ENCODE measurements at places on chromosomes 12 and 14.
A peak's percentile ranks its signal among the peaks of the same experiment; 100 is the strongest.

DNA sequence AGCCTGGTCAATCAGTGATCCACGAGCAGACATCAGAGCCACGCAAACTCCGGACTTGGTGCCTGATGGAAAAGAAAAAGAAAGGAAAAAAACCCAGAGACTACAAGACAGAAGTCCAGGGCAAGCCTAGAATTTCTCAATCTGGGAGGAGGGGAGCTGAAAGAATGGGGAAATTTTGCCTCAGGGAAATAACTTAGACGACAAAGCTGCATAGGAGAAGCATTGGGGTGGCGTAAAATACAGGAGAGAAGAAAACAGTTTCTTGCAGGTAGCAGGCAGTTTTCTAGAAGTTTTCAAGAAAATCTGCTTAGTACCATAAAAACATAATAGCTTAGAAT lies 2.6 kb upstream of the SLC11A2 start:
- DNase-seq, result no peak

DNA sequence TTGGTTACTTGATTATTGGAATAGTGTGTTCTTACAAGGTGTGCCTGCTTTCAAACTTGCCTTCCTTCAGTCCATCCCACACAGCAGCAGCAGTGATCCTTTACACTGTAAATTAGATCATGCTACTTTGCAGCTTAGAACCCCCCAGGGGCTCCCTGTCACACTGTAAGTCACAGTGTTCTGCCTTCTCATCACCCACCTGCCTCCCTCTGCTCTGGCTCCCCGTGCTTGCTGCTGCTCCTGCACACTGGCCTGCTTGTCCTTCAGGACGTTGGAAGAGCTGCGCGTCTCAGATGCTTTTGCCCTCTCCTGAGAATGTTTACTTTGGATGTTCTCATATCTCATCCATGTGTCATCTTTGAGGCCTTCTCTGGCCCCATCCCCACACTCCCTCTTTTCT lies 27.3 kb downstream of the ZC3H14 start:
- no peak for DNase-seq

DNA sequence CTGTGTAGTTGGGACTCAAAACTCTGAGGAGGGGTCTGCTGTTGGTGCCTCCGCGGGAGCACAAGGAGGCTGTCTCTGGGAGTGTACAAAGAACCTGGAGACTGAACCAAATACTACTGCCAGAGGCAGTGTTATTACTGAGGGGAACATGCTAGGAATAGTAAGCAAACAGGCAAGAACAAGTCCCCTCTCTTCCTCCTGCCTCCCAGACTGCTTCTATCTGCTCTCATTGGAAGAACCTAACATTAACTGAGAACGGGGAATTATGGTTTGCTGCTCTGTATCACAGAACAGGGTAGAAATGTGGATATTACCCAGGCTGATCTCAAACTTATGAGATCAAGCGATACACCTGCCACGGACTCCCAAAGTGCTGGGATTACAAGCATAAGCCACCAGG lies 4.5 kb upstream of the KMT5A start:
- DNase-seq, result no peak

- no peak for DNase-seq
These were observed 46.0 kb downstream of the YEATS4 start for GRCh38 chr12:69405566-69405865.

DNA sequence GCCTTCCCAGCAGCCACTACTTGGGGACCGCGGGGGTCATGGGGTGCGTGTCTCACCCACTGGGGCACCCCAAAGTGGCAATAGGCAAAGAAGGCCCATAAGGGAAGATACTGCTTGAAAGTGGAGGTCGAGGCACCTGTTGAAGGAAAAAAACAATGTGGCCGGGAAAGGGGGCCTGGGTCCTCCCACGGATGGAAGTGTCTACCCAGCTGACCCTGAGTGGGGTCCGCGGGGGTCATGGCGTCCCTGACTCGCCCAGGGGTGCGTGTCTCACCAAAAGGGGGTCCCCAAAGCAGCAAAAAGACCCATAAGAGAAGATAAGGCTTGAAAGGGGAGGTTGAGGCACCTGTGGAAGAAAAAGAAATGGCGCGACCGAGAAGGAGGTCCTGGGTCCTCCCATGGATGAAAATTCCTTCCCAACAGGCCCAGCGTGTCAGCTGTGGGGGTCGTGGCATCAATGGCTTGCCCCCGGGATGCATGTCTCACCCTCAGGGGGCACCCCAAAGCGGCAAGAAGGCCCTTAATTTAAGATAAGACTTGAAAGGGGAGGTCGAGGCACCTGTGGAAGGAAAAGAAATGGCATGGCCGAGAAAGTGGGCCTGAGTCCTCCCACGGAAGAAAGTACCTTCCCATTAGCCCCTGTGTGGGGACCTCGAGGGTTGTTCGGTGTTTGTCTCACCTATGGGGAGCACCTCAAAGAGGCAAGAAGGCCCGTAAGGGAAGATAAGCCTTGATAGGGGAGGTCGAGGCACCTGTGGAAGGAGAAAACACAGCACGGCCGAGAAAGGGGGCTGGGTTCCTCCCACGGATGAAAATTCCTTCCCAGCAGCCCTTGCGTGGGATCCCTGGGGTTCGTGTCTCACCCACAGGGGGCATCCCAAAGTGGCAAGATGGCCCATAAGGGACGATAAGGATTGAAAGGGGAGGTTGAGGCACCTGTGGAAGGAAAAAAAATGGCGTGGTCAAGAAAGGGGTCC lies 266.0 kb downstream of the ALG10 start:
- DNase-seq, result no peak

DNA sequence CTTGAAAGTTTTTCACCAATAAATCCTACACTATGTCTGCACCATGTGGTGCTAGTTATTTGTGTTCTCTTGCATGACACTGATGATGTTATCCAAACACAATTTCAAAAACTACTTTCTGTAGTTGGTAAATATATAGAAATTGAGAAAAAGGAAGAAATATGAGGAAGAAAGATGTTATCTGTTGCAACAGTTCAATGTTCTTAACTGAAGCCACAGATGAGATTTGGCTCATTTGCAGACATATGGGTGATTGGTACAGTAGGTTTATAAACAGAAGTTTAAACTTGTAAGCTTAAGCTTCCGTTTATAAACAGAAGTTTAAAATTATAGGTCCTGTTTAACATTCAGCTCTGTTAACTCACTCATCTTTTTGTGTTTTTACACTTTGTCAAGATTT lies at the start of gene CLEC12A:
TSS of gene CLEC12A (plus strand) at position 229 of the 400 bp plus-strand sequence. CDS start 188 bp downstream, outside the sequence.
- no peak for DNase-seq

GRCh38 chr14:99262977-99263448 lies 9.0 kb downstream of the BCL11B start:
- no peak for DNase-seq

GRCh38 chr12:87779858-87780498 lies 249.2 kb downstream of the C12orf50 start:
- DNase-seq, result no peak

DNA sequence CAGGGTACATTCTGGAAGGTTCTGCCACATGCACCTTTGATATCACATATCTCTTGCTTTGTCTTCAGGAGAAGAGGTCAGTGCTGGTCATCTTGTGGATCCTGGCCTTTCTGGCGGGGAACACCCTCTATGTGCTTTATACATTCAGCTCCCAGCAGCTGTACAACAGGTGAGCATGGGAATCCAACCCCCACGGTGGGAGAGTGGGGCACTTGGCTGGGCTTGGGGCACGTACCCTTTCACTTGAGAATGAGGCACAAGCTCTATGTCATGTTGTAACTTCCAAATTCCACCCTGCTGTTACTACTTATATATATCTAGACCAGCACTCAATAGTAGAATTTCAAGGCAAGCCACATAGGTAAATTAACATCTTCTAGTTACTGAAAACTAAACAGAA lies 28.6 kb downstream of the RNFT2 start:
- DNase-seq, result no peak

- no peak for DNase-seq
These were observed 144.4 kb upstream of the TMPO start for GRCh38 chr12:98370976-98371375.

GRCh38 chr12:19432309-19433170 lies 6.8 kb upstream of the AEBP2 start:
- DNase-seq, result no peak

GRCh38 chr14:22856428-22856827 lies 15.1 kb upstream of the LRP10 start:
- DNase-seq, result no peak

DNA sequence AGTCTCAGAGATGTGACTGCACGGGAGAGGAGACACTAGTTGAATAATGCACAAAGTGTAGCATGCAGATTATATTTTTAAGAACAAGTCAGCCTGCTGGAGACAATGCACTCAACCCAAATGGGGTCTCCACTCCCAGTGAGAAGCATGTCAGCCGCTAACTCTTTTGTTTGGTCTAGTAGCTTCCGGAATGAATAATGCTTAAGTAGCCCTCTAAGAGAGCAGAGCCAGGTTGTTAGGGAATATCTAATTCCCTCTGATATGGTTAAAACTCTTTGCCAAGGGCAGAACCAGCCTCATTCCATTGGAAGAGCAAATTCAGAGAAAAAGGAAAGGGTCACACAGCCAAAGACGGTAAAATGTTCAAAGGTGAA lies 80.4 kb downstream of the DAD1 start:
- DNase-seq, result no peak

GRCh38 chr12:116508145-116509121 lies 50.7 kb upstream of the MAP1LC3B2 start:
- peak; percentile 8 for DNase-seq

- DNase-seq, result no peak
These were observed 75.2 kb downstream of the LIN7A start for GRCh38 chr12:80862531-80862930.

GRCh38 chr12:54701940-54702592 lies 53.9 kb upstream of the DCD start:
- no peak for DNase-seq

- no peak for DNase-seq
These were observed 589.8 kb downstream of the KCNH5 start for GRCh38 chr14:62455446-62455845.

DNA sequence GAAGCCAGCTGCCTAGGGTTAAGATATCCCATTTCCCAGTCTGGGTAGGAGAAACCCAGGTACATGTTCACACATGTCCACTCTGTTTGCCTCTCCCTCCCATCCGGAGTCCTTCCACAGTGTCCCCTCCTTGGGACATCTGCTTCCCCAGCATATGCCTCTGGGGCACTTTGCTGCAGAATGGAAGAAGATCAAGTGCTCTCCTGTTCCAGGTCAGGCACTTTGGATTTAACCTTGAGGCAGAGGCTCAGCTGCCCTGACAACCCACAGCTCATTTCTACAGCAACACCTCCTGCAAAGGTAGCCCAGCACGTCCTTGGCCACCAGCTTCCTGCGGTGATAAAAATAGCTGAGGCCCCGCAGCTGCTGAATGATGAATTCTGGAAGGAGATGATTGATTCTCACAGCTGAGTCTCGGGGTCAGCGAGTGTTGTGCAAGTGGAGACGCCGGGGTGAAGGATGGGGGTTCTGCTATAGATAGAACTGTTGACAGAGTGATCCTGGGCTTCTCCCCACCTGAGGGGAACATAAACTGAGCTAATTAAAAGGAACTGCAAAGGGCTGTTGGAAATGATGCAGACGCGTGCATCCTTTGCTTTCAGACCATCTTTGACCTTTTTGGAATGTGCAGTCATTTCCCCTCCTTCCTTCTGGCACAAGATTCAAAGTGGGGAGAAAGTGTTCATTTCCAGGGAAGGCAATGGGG lies 145.0 kb downstream of the SLC38A6 start:
- no peak for DNase-seq

DNA sequence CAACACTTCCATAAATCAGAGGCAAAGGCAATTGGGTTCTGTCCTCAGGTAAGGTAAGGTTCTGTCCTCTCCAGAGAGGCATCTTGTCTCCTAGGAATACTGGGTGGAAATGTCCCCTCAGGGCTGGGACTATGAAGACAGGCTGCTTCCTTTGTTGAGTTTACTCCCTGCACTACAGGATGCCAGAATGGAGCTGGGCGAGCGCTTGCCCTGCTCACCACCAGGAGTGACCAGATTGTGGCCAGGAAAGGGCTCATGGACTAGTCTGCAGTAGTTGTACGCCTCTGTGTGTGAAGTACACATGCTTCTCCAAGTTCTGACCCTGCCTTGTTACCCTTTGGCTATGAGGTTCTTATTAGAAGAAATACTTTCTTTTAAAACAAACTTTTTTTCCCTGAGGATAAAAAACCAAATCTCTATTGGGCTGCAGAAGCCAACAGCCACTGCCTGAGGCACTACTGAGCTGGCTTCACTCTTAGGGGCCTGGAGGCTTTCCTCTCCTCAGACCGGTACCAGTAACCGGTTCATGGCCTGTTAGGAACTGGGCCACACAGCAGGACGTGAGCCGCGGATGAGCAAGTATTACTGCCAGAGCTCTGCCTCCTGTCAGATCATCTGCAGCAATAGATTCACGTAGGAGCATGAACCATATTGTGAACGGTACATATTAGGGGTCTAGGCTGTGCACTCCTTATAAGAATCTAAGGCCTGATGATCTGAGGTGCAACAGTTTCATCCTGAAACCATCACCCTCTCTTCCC lies 83.2 kb downstream of the DHRS2 start:
- no peak for DNase-seq

GRCh38 chr12:12946686-12947355 lies 5.1 kb downstream of the GPRC5D start:
- DNase-seq, result no peak

DNA sequence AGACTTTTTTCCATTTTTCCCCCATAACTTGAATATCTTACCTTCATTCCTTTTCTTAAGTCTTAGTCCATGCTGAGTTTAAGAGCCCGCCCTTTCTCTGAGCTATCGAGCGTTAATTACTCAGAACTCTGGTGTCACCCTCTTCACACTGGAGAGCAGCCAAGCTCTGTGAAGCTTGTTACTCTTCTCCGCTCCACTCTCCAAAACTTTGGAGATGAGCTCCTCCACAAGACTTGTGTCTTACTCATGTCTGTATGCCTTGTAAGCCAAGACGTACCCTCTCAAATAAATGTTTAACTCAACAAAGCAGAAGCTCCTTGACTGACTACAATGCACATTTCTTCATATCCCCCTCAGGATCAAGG lies 54.7 kb downstream of the DICER1 start:
- no peak for DNase-seq

DNA sequence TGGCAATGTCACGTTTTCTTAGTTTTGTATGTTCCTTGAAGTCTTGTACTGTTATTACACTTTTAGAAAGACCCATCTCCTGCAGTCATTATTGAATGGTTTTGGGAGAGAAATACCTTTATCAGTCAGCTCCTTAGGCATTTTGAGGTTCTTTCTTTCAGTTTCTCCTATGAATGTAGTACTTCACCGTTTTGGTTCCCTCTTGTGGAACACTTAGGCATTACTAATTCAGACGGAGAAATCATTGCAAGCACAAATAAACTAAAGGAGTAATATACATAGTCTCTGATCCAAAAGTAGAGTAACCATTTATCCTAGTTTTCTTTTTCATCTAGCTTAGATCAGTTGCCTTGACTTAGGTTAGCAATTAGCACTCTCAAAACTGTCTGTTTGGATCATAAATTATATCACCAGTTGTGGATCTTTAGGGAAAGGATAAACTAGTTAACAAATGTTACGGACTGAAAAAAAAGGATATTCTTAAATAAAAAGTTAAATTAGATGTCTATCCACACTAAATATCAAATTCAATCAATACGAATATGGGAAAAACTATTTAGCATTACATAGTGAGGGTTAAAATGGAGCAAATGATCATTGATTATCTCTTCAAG lies 1538.3 kb upstream of the SEL1L start:
- no peak for DNase-seq

All from stimulated activated CD8-positive, alpha-beta memory T cell treated with anti-CD3 and anti-CD28 coated beads, Interleukin-7, amount 100 ng/mL, for 24 hours (primary cell).